Stomach (tissue), 19 donors: ENCODE measurements at places on chromosomes 2 and 18.

GRCh38 chr2:109397893-109398292 lies 215.9 kb downstream of the SEPTIN10 start:
- H3K27ac ChIP-seq: no peak overlapping the region
- no peaks in the 10 kb centered on the region for H3K27me3 ChIP-seq
- no peaks in the 10 kb centered on the region for H3K4me1 ChIP-seq
- H3K36me3 ChIP-seq: no peaks in the 10 kb centered on the region
- no peak for DNase-seq

DNA sequence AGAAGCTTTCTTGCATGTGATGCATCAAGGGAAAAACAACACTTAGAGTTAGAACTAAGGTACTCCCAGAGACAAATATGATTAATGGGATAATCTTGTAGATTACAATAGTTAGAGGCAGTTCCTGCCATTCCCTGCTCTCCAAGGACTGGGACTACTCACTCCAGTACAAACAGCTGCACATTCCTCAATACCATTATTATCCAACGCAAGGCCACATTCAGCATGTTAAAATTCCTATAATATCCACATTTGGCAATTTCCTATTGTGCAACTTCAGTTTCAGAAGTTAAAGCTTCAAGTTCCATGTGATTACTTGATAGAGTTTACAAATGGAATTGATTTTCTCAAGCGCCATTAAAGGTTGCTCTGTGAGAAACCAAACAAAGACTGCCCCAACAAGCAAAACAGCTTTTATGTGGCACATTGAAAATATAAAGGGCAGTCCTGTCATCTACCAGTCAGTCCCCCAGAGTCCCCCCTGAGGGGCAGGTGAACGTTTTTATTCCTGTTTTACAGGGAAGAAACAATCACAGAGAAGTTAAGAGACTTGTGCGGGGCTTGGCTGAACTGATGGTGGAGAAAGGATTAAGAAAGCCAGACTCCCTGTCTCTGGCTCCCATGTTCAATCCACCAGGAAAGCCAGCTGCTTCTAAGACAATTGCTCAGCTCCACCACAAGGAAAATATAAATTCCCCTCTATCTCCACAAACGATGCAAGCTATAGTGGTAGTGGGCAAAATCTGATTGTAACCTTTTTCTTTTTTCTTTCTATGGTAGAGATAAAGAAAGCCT lies 72.6 kb downstream of the TXNL1 start:
- peaks cover 3% of the 10 kb centered on the region for H3K4me1 ChIP-seq
- H3K27ac ChIP-seq: no peak overlapping the region
- no peak for DNase-seq
- no peaks in the 10 kb centered on the region for H3K36me3 ChIP-seq
- no peaks in the 10 kb centered on the region for H3K27me3 ChIP-seq
- H3K4me3 ChIP-seq: no peak overlapping the region

DNA sequence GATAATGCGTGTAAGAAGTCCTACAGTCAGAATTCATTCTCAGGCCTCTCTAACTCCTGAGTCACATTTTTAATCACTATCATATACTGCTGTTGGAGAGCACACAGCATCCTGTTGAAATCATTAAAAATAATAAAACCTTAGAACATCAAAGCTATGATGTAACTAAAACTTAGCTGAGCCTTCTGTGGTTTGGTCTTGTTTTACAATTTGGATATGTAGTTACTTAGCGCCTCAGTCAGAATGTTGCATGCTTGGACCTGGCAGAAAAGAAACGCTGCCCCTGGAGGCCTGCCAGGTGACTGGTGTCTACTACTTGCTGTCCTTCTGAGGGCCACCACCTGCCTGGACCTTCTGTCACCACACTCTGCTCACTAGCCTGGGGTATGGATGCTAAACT lies 261.1 kb upstream of the RASGRP3 start:
- H3K4me3 ChIP-seq: no peak overlapping the region
- H3K36me3 ChIP-seq: no peaks in the 10 kb centered on the region
- peaks cover 17% of the 10 kb centered on the region for H3K4me1 ChIP-seq
- no peak for DNase-seq

- peak overlapping the region; percentile 96 for H3K4me3 ChIP-seq
- H3K4me1 ChIP-seq: peaks cover 14% of the 10 kb centered on the region
- no peaks in the 10 kb centered on the region for H3K27me3 ChIP-seq
- DNase-seq: no peak
These were observed 569 bp downstream of the TMX3 start for GRCh38 chr18:68714366-68714711.

GRCh38 chr2:222413295-222413911 lies 10.9 kb upstream of the SGPP2 start:
- no peak overlapping the region for H3K4me3 ChIP-seq
- H3K27me3 ChIP-seq: no peaks in the 10 kb centered on the region
- H3K27ac ChIP-seq: no peak overlapping the region
- no peaks in the 10 kb centered on the region for H3K4me1 ChIP-seq

DNA sequence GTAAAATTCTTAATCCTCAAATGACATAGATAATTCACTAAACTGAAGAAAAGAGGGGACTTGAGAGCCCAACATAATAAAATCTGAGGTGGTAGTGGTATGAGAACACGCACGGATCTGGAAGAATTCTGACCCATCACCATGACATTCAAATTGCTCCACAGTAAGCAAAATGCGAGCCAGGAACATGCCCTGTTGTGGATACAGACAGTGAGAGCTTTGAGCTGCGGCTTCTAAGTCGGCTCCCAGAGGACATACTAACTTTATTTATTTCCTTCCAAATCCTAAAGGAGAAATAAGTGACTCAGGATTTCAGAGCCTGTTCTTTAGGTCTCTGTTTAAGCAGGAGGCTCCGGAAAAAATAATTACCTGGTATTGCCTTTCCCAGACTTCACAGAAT lies 143.4 kb upstream of the SMAD7 start:
- H3K27ac ChIP-seq: no peak overlapping the region
- H3K36me3 ChIP-seq: peaks cover 22% of the 10 kb centered on the region
- H3K4me1 ChIP-seq: peaks cover 9% of the 10 kb centered on the region
- no peak overlapping the region for H3K4me3 ChIP-seq

DNA sequence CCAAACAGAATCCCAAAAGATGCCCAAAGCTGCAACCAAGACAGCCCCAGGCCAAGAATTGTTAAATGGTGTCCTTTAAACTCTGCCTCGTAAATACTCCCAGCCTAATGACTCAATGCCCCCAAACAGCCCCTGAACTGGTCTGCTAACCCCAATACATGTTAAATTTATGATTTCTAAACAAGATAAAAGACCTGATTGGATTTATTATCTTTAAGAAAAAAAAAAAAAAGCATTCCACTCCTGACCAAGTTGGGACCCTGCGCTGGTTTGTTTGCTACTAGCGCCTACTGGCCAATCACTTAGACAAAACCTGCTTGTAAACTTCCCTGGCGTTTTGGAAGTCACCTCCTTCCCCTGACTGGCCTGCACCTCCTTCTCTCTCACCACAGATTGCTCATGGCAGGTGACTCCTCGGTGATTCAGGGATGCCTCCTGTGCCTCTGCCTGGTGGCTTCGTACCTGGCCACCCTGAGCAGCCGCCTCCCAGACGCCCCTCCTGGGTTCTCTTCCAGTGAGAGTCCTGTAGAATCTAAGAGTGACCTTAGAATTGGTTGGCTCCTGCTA lies 121.3 kb downstream of the BCL11A start:
- DNase-seq: no peak
- no peaks in the 10 kb centered on the region for H3K4me1 ChIP-seq
- no peaks in the 10 kb centered on the region for H3K27me3 ChIP-seq
- H3K36me3 ChIP-seq: no peaks in the 10 kb centered on the region
- H3K27ac ChIP-seq: no peak overlapping the region

GRCh38 chr2:141029428-141030078 lies 1101.3 kb downstream of the LRP1B start:
- no peak overlapping the region for H3K27ac ChIP-seq
- no peak overlapping the region for H3K4me3 ChIP-seq
- H3K27me3 ChIP-seq: no peaks in the 10 kb centered on the region
- H3K36me3 ChIP-seq: no peaks in the 10 kb centered on the region
- no peaks in the 10 kb centered on the region for H3K4me1 ChIP-seq

DNA sequence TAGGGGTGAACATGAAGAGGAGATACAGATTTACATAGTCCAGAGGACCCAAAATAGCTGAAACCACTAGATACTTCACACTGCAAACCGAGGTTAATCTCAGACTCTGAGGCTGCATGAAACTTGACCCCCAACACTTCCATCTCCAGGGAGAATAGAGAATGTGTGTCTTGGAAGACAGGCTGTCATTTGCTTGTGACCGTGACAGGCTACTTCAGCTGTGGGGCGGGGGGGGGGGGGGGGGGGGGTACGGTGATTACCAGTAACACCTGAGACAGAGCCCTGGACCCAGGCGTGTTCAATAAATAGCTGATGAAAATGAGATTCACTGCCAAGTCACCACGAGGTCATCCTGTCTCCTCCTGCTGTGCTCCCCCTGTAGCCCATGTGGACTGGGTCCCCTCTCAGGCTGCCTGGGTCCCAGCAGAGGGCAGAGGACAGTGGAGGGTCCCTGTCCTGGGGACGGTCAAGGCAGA lies 5.7 kb upstream of the KLHL29 start:
- no peaks in the 10 kb centered on the region for H3K4me1 ChIP-seq
- H3K4me3 ChIP-seq: no peak overlapping the region
- no peaks in the 10 kb centered on the region for H3K27me3 ChIP-seq

GRCh38 chr2:145302451-145302850 lies 782.5 kb upstream of the ZEB2 start:
- H3K36me3 ChIP-seq: no peaks in the 10 kb centered on the region
- no peaks in the 10 kb centered on the region for H3K27me3 ChIP-seq
- H3K27ac ChIP-seq: no peak overlapping the region
- no peak overlapping the region for H3K4me3 ChIP-seq
- no peaks in the 10 kb centered on the region for H3K4me1 ChIP-seq

- H3K4me3 ChIP-seq: no peak overlapping the region
- H3K4me1 ChIP-seq: no peaks in the 10 kb centered on the region
- H3K27me3 ChIP-seq: no peaks in the 10 kb centered on the region
- no peak for DNase-seq
- no peaks in the 10 kb centered on the region for H3K36me3 ChIP-seq
These were observed 28.8 kb downstream of the ANKRD30B start for GRCh38 chr18:14776801-14777200.

GRCh38 chr2:43958397-43959275 lies 37.2 kb downstream of the LRPPRC start:
- no peaks in the 10 kb centered on the region for H3K4me1 ChIP-seq
- H3K4me3 ChIP-seq: no peak overlapping the region
- H3K36me3 ChIP-seq: peaks cover 45% of the 10 kb centered on the region
- H3K27ac ChIP-seq: no peak overlapping the region

DNA sequence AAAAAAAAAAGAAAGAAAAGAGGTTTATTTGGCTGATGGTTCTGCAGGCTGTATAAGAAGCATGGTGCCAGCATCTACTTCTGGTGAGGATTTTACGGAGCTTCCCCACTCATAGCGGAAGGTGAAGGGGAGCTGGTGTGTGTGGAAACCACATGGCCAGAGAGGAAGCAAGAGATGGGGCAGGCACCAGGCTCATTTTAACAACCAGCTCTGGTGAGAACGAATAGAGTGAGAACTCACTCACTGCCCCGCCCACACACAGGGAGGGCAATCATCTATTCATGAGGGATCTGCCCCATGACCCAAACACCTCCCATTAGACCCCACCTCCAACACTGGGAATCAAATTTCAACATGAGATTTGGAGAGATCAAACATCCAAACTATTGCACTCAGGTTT lies 68.5 kb downstream of the MOGAT1 start:
- H3K27ac ChIP-seq: no peak overlapping the region
- H3K4me1 ChIP-seq: peaks cover 6% of the 10 kb centered on the region
- no peaks in the 10 kb centered on the region for H3K36me3 ChIP-seq
- DNase-seq: no peak
- H3K4me3 ChIP-seq: no peak overlapping the region

DNA sequence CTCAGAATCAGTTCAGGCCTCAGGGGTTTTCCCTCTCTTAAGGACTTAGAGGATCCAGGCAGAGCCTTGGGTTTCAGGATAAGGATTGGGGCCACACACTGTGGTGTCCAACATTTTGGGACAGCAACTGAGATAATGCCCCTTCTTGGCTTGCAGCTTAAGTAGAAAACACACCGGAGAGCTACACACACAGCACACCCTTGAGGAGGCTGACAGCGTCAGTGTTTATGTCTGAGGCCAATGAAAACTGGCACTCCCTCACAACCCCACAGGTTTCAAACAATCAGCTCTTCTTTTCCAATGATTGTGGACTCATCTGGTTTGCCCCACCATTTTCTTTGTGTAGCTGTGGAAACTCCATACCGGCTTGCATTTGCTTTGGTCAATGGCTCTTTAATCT lies 257.7 kb downstream of the CDCA7 start:
- H3K27ac ChIP-seq: no peak overlapping the region
- H3K4me3 ChIP-seq: no peak overlapping the region
- H3K27me3 ChIP-seq: no peaks in the 10 kb centered on the region
- DNase-seq: no peak
- no peaks in the 10 kb centered on the region for H3K4me1 ChIP-seq

GRCh38 chr2:117785740-117786139 lies 28.8 kb upstream of the DDX18 start:
- DNase-seq: peak; percentile 79
- no peaks in the 10 kb centered on the region for H3K36me3 ChIP-seq
- H3K27ac ChIP-seq: no peak overlapping the region
- H3K4me1 ChIP-seq: no peaks in the 10 kb centered on the region
- no peak overlapping the region for H3K4me3 ChIP-seq

GRCh38 chr2:18094277-18094676 lies 215.8 kb downstream of the KCNS3 start:
- no peaks in the 10 kb centered on the region for H3K36me3 ChIP-seq
- H3K4me1 ChIP-seq: no peaks in the 10 kb centered on the region
- H3K27ac ChIP-seq: no peak overlapping the region
- DNase-seq: no peak
- H3K4me3 ChIP-seq: no peak overlapping the region

DNA sequence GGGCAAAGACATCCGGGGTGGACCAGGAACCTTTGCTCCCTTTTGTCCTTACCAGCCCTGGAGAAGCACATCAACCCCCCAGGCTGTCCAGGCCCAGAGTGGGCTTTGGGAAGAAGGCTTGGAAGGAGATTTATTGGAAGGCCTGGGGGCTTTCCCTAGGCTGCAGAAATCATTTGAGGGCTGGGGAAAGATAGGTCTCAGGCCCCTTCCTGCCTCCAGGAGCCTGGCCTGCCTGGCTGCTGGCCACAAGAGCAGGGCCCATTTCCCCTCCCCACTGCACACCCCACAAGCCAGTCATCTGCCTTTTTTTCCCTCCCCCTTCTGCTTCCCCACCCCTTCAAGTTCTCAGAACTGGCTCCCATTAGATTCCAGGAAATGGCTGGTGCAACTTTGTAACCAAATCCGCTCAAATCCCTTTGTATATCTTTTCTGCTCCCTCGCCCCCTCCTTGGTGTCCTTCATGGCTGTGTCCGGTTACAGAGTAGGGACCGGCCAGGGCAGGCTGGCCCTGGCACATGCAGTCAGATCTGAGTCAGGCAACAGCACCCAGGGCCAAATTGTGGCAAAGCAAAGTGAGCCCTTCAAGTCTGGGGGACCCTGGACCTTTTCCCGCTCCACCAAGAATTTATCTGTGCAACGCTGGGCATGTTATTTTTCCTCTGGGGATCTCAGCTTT lies 20.8 kb upstream of the TNP1 start:
- no peaks in the 10 kb centered on the region for H3K36me3 ChIP-seq
- no peak for DNase-seq
- peaks cover 39% of the 10 kb centered on the region for H3K4me1 ChIP-seq
- no peak overlapping the region for H3K4me3 ChIP-seq
- H3K27ac ChIP-seq: no peak overlapping the region
